CD4-positive, CD25-positive, alpha-beta regulatory T cell (primary cell): ENCODE measurements at places on chromosomes 2 and 18.
A peak's percentile ranks its signal among the peaks of the same experiment; 100 is the strongest.

- DNase-seq: no peak
- H3K27ac ChIP-seq: no peak overlapping the region
- no peak overlapping the region for H3K4me3 ChIP-seq
- peaks cover 11% of the 10 kb centered on the region for H3K27me3 ChIP-seq
Observed at GRCh38 chr2:14634182-14634488, 1.6 kb downstream of the LRATD1 start.

DNA sequence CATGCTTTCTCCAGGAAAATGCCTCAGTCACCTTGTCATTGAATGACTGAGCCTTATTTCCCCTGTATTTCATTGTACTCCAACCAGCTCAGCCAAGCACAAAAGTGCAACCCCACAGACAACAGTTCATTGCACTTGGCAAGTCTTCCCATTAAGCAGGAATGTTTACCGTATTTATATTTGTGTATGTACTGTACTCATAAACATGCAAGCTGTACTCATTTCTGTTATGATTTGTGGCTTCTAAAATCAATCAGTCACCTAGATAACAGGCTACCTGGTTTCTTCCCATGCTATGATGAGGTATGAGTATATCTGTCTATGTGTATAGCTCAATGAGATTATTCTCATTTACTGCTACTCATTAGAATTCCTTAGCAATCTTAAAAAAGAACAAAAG lies 505.5 kb upstream of the FAM98A start:
- H3K27ac ChIP-seq: no peak overlapping the region
- no peaks in the 10 kb centered on the region for H3K27me3 ChIP-seq
- no peaks in the 10 kb centered on the region for H3K4me1 ChIP-seq

- H3K27ac ChIP-seq: no peak overlapping the region
- H3K4me1 ChIP-seq: no peaks in the 10 kb centered on the region
- no peaks in the 10 kb centered on the region for H3K36me3 ChIP-seq
- DNase-seq: no peak
- H3K4me3 ChIP-seq: no peak overlapping the region
Observed at GRCh38 chr18:78785706-78786105, 193.9 kb upstream of the SALL3 start.

DNA sequence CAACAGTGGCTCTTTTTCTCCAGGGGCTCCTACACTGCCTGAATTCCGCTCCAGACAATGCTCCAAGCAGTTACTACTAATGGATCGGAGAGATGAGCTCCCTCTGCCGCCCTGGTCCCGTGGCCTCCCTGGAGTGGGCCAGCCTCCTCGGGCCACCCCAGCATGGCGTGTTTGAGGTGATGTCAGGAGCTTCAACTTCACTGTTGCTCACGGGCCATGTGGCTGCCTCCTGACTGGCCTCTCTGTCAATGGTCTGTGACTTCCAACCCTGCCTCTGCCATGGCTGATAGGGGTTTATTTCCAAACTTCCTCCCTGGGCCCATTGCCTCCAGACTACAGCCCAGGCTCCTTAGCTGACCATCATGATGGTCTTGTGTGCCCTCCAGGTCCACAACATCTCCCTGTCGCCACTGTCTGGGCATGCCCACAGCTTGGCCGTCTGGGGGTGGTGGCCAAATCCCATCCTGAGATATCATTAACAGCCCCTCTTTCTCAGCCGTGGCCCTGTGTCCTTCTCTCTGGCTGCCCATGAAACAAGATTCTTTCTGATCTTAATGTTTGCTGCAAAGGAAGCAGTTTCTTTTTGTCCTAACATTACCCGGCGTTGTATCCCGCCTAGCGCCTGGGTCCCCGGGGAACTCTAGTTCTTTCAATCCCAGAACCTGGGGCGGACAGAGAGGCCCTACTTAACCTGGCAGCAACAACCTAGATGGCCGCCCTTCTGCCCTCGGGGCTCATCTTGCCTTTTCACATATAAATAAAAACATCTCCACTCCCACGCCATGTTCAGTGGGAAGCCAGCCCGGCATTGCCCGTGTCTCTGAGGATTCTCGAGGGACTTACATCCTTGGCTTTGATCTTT lies 38.1 kb downstream of the ATOH8 start:
- no peak overlapping the region for H3K4me3 ChIP-seq
- H3K4me1 ChIP-seq: no peaks in the 10 kb centered on the region
- no peak overlapping the region for H3K27ac ChIP-seq
- H3K36me3 ChIP-seq: no peaks in the 10 kb centered on the region

GRCh38 chr2:39786761-39787522 lies 7.9 kb upstream of the THUMPD2 start:
- no peaks in the 10 kb centered on the region for H3K4me1 ChIP-seq
- no peak overlapping the region for H3K4me3 ChIP-seq
- peaks cover 9% of the 10 kb centered on the region for H3K27me3 ChIP-seq
- H3K27ac ChIP-seq: no peak overlapping the region

DNA sequence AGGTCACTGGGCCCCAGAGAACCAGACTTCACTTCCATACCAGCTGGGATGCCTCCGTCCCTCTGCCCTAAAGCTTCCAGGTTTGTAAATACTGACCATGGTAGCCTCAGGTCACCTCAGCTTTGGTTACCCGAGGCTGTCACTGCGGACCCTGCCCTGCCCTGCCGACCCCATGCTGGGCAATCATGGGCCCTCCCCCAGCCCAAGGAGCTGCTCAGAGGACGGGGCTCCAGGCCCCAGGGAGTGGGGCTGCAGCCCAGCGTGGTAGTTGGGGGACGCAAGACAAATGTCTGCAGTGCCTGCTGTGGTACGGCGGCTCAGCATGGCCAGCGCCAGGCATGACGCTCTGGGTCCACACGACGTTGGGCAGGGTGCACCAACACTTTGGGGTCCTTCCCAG lies 25.3 kb downstream of the RAMP1 start:
- H3K4me1 ChIP-seq: no peaks in the 10 kb centered on the region
- no peaks in the 10 kb centered on the region for H3K36me3 ChIP-seq
- no peaks in the 10 kb centered on the region for H3K27me3 ChIP-seq
- no peak overlapping the region for H3K27ac ChIP-seq

DNA sequence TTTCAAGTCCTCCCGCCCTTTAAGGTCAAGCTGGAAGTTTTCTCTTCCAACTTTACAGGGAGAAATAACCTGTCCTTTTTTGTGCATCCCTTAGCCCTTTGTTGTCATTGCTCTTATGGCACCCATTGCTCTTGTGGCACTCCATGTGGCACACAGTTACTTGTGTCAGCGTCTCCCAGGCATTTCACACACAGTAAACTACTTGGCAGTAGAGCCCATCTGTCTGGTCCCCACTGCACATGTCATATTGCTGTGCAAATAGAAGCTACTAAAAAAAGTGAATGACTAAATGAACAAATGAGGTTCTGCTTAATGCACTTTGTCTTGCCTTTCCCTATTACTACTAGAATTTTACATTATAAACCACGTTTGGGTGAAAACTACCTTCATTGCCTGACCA lies 149.3 kb downstream of the EML6 start:
- H3K4me3 ChIP-seq: no peak overlapping the region
- H3K27ac ChIP-seq: no peak overlapping the region
- H3K27me3 ChIP-seq: peaks cover 3% of the 10 kb centered on the region
- DNase-seq: no peak
- H3K4me1 ChIP-seq: no peaks in the 10 kb centered on the region
- no peaks in the 10 kb centered on the region for H3K36me3 ChIP-seq

DNA sequence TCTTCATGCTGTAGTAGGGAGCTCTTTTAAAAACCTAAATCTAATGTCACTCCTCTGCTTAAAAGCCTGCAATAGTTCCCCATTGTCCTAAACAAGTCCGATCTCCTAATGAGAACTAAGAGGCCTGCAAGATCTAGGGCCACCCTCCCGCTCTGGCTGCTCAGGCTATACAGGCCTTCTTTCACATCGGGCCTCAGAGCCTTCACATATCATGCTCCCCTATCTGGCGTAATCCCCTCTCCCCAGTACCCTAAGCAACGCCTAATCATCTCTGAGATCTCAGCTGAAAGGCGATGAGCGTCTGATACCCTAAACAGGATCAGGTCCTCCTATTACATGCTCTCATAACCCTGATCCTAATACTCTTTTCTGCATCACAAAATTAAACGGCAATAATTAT lies 1.9 kb downstream of the MAP4K3 start:
- no peaks in the 10 kb centered on the region for H3K36me3 ChIP-seq
- peak overlapping the region; percentile 77 for H3K4me3 ChIP-seq
- no peaks in the 10 kb centered on the region for H3K27me3 ChIP-seq
- no peak for DNase-seq

DNA sequence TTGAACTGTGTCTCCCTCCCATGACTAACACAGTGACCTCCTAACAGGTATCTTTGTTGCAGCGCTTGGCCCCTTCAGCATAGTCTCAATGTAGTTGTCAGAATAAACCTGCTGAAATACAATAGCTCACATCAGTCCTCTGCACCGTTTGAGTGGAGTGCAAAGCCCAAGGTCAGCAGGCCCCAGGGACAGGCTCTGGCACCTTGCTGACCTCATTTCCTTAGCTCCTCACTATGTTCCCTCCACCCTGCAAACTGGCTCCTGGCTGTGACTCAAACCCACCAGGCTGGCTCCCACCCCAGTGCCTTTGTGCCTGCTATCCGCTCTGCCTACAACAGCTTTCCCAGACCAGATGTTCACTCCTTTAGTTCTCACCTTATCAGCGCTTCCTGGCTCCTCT lies 146.7 kb downstream of the LRATD1 start:
- no peak overlapping the region for H3K4me3 ChIP-seq
- no peaks in the 10 kb centered on the region for H3K36me3 ChIP-seq
- no peaks in the 10 kb centered on the region for H3K4me1 ChIP-seq
- H3K27ac ChIP-seq: no peak overlapping the region

DNA sequence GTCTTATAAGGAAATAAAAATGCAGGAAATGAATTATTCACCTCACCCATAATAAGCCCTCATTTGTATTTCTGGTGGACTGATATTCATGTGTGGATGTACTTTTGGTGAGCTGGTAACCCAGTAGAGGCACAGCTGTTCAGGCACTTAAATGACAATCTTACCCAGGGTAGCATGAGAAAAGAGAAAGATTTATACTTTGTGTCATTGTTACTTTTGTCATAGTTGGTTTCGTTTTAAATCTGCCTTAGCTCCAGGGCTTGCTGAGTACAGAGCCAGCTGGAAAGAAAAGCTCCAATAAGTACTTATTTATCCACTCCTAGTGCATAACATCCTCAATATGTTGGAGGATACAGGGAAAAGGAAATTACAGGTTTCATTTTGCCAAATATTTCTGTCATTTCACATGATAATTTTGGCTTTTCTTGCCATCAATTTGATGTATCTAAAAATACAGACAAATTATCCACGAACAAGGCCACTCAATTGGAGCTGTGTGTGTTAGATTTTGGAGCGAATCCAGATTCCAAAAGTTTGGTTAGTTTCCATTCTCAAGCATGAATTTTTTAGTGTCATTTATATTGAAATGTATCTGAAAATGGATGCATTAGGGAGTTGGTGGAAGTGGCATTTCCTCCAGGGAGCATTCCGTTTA lies 1276.1 kb upstream of the FAM98A start:
- no peaks in the 10 kb centered on the region for H3K4me1 ChIP-seq
- H3K27me3 ChIP-seq: no peaks in the 10 kb centered on the region
- no peak overlapping the region for H3K27ac ChIP-seq
- no peak for DNase-seq

GRCh38 chr18:4734021-4734420 lies 278.9 kb upstream of the DLGAP1 start:
- H3K27me3 ChIP-seq: no peaks in the 10 kb centered on the region
- H3K27ac ChIP-seq: no peak overlapping the region
- no peaks in the 10 kb centered on the region for H3K36me3 ChIP-seq

- H3K36me3 ChIP-seq: no peaks in the 10 kb centered on the region
- no peak for DNase-seq
- no peaks in the 10 kb centered on the region for H3K4me1 ChIP-seq
- peaks cover 5% of the 10 kb centered on the region for H3K27me3 ChIP-seq
- no peak overlapping the region for H3K27ac ChIP-seq
- no peak overlapping the region for H3K4me3 ChIP-seq
Observed at GRCh38 chr2:98295721-98296414, 50.4 kb upstream of the CNGA3 start.

DNA sequence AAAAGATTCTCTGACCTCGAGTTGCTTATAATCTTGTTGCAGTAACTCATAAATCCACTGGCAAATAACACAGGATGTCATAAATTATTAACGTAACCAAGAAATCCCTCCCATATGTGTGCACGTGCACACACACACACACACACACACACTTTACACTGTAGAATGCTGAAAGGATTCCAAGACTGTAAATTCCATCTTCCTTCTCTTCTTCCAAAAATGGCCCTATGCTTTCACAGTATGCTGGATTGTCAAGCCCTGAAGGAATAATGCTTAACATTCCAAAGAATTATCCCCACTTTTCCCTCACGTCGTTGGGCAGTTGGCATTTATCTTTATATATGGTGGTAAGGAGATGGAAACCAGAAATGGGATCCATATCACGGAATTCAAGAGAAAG lies 117.5 kb upstream of the CRIM1 start:
- H3K27ac ChIP-seq: no peak overlapping the region
- no peaks in the 10 kb centered on the region for H3K27me3 ChIP-seq
- peaks cover 30% of the 10 kb centered on the region for H3K4me1 ChIP-seq

DNA sequence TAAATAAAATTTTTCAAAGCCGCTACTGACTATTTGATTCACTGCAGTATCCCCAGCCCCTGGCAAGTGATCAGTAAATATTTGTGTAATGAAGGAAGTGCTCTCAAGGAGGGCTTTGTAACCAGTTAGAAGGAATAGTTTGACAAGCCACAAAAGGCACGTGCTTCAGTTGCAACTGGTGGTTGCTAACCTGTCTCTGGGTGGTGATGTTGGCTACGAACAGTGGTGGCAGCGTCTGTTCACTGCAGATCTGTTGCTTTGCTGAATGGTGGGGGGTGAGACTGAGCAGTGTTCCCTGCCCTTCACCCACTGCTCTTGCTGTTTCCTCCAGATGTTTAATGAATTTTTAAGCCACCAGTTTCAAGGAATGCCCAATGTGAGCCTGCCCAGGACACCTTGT lies 73.9 kb upstream of the SIX2 start:
- no peaks in the 10 kb centered on the region for H3K36me3 ChIP-seq
- no peak for DNase-seq
- H3K27ac ChIP-seq: no peak overlapping the region
- H3K27me3 ChIP-seq: no peaks in the 10 kb centered on the region
- H3K4me3 ChIP-seq: no peak overlapping the region

- H3K4me1 ChIP-seq: no peaks in the 10 kb centered on the region
- no peak for DNase-seq
- no peak overlapping the region for H3K4me3 ChIP-seq
- no peaks in the 10 kb centered on the region for H3K36me3 ChIP-seq
- H3K27me3 ChIP-seq: no peaks in the 10 kb centered on the region
Observed at GRCh38 chr2:52077159-52077558, 1045.2 kb upstream of the NRXN1 start.

DNA sequence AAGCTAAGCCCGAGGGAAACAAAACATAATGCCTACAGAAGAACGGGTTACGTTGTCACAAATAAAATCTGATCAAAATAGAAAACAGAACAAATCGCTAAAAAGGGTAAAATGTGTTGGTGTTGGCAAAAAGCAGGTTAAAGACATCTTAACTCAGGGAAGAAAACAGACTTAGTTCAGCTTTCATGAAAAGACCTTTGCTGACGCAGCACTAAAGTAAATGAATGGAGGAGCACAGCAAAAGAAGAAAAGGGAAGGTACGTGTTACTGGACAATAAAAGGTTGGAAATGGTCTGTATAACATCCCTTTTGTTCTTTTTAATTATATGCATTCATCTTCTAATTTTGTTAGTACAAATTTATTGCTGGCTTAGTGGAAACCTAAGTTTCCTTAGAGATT lies 117.4 kb upstream of the DSEL start:
- no peak overlapping the region for H3K27ac ChIP-seq
- H3K4me1 ChIP-seq: no peaks in the 10 kb centered on the region
- no peak overlapping the region for H3K4me3 ChIP-seq
- no peaks in the 10 kb centered on the region for H3K27me3 ChIP-seq

GRCh38 chr2:9228781-9229469 lies 22.3 kb downstream of the ASAP2 start:
- no peaks in the 10 kb centered on the region for H3K4me1 ChIP-seq
- no peak overlapping the region for H3K27ac ChIP-seq
- no peak overlapping the region for H3K4me3 ChIP-seq
- no peaks in the 10 kb centered on the region for H3K36me3 ChIP-seq
